ENCODE measurements at places on chromosomes 5 and 9.

DNA sequence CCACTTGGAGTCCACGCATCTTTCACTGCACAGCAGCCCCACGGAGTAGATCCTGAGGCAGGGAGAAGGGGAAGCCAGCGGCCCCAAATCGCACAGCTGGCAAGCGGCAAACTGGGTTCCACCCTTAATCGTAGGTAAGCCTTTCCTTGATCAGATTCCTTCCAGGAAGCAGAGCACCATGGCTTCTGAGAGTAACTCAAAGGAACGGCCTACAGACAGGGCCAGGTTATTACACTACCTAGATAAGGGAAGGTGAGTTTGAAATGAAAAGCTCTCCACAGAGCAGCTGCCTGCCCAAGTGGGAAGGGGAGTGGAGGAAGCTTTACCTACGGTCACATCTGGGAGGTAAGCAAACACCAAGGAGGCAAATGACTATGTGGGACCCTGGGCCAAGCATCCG, 7.9 kb downstream of the DAP start:
- no peak for DNase-seq

DNA sequence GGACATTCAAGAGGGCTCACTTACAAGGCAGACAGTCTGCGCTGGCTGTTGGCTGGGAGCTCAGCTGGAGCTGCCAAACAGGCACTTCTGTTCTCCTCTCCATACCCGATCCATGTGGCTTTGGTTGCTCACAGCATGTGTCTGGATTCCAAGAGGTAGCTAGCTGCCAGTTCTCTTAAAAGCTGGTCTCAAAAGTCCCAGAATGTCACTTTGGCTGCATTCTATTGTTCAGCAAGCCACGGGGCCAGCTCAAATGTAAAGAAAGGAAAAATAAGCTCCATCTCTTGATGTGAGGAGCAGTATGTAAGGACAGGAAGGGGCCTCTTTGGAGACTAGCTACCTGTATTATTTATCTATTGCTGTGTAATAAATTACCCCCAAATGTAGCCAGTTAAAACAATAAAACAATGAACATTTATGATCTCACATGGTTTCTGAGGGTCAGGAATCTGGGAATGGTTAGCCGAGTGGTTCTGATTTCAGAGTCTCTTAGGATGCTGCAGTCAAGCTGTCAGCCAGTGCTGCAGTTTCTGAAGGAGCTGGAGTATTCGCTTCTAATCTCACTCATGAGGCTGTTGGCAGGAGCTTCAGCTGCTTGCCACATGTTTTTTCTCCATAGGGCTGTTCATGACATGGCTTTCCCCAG, 112.7 kb upstream of the CLINT1 start:
- no peak for DNase-seq

GRCh38 chr9:33161011-33161588, 6.0 kb downstream of the B4GALT1 start:
- peak; percentile 53 for DNase-seq

DNA sequence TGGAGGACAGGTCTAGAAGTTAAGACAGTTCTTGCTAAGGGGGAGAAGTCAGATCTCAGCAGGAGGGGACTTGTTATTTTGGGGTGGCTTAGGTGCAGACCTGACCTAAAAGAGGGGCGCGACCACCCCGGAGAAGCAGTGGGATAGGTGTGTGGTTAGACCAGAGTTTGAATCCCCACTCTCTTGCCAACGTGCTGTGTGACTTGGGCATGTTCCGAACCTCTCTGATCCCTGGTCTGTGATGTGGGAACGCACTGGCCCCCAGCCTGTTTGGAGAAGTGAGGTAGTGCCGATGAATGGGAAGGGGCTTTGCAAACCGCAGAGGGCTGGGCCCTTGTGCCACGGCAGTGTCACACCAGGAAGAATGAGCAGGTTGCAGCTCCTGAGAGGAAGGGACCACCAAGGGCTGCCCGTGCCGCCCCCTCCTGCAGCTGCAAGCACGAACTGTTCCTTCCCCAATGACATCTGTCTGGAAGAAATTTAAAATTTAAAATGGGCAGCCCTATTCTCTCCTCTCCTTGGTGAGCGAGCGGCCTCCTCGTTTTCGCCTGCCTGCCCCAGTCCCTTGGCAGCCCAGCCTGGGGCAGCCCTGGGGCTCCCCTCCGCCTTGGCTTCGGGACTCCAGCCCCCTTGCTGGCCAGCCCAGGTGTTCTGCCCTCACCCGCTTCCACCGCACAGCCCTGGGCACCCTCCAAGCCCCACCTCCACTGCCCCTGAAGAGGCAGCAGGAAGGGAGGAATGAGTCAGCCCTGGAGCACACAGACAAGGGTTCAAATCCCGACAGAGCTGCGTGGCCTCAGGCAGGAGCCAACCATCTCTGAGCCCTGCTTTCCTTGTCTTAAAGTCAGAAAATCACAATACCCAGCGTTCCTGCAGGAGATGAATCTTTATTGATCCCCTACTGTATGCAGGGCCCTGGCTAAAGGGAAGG, 1.6 kb downstream of the FIBCD1 start:
- no peak for DNase-seq

- DNase-seq, result no peak
These were observed 30.5 kb upstream of the HK3 start for GRCh38 chr5:176929654-176930053.

- no peak for DNase-seq
These were observed 247.2 kb downstream of the FAM170A start for GRCh38 chr5:119876522-119876921.

GRCh38 chr5:165277661-165278060, 1772.2 kb downstream of the MAT2B start:
- DNase-seq, result no peak

DNA sequence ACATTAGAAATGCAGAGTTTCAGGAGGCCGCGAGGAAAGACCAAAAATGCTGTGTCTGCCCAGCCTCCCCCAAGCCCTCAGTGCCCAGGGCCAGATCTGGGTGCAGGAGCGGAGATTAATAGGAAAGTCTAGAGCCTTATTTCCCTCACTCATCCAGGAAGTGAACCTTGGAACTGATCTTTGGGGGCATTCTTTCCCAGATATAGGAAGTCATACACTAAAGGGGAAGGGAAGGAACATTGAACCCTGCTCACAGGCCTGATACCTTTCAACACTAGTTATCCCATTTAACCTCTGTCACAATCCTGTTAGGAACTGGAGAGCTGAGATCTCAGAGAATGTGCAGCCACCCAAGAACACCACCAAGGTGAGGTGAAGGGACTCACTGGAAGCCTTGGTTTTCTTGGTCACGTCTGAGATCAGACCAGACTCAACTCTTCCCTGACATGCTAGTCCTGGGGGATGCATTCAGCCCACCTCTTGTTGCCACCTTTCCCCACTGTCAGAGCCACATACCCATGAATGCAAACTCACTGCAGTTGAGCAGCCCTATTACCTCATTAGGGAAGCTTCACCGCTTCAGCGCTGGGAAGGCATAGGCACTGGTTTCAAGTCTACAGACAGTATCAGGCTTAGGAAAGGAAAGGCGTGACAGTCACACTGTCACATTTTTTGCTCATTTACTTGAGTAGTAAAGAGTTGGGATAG, 95.0 kb downstream of the KIAA1958 start:
- DNase-seq, result no peak

DNA sequence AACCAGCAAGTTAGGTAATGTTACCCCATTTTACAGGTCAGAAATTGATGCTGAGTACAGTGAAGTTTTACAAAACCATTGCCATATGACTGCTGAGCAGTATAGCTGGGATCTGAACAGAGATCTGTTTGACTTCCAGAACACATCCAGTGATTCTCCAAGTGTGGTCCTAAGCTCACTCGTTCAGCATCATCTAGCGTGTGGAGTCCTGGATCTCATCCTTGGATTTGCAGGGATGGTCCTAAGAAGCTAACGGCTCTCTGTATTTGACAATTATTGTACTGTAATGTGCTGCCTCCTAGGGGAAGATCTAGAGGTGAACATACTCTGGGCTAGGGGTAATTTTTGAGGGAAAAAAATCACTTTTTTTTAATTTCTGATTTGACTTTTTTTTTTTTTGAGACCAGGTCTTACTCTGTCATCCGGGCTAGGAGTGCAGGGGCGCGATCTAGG, 1.4 kb downstream of the SLC26A2 start:
- DNase-seq, result peak; percentile 48

DNA sequence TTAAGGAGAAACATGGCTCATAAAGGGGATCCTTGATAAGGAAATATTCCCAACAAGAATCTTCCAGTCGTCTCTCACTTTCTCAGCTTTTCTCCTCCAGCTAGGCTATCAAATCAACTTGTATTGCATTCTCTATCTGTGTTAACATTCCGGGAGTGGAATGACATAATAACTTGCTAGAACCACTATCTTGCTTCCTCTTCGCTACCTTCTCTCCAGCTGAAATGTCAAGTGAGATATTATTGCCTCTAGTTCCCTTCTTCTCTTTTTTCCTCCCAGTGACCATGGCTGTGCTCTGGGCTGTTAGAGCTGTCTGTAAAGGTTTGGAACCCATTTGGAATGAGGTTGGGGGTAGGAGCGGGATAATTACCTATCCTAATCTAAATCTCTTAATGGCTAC, 1329.5 kb upstream of the WWC1 start:
- DNase-seq, result no peak

GRCh38 chr9:85940275-85940831, 593 bp upstream of the NAA35 start:
- DNase-seq, result no peak

- no peak for DNase-seq
These were observed 82.3 kb upstream of the SIMC1 start for GRCh38 chr5:176155922-176156359.

GRCh38 chr9:124041817-124042116, 30.2 kb downstream of the LHX2 start:
- no peak for DNase-seq

GRCh38 chr5:15026944-15027343, 155.4 kb upstream of the ANKH start:
- DNase-seq, result no peak

DNA sequence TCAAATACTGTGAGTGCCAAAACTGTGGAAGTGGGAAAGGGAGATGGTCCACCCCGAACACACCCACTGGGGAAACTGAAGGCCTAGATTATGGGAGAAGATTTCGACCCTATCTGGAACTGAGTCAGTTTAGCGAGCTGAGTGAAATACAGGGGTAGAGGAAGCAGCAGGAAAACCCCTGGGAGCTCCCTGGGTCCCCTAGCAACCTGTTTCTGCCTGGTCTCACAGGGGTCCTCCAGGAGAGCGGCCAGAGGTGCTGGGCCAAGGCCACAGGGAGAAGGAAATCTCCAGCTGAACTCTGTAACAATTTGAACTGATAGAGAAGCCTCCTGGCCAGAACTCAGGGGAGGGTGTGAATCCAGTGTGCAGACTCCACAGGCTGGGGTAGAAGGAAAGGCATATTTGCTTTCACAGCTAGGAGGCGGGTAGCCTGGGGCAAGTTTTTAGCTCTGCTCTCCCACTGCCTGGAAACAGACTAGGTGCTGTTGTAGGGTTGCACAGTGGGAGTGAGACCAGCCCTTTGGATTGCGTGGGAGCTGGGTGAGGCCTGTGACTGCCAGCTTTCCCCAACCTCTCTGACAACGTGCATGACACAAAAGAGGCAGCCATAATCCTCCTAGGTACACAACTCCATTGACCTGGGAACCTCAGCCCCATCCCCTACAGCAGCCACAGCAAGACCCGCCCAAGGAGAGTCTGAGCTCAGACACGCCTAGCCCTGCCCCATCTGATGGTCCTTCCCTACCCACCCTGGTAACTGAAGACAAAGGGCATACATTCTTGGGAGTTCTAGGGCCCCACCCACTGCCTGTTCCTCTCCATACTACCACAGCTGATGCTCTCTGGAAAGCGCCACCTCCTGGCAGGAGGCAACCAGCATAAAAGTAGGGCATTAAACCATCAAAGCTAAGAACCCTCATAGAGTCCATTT, 78.8 kb upstream of the GPBP1 start:
- peak; percentile 23 for DNase-seq

GRCh38 chr5:153619771-153620170, 129.3 kb downstream of the GRIA1 start:
- no peak for DNase-seq
